ENCODE measurements at places on chromosomes 1 and 21.

GRCh38 chr1:197143276-197143675 is 3.2 kb downstream of the ASPM start:
- DNase-seq, result no peak

GRCh38 chr1:232328486-232329102 is 301.3 kb downstream of the SIPA1L2 start:
- no peak for DNase-seq

DNA sequence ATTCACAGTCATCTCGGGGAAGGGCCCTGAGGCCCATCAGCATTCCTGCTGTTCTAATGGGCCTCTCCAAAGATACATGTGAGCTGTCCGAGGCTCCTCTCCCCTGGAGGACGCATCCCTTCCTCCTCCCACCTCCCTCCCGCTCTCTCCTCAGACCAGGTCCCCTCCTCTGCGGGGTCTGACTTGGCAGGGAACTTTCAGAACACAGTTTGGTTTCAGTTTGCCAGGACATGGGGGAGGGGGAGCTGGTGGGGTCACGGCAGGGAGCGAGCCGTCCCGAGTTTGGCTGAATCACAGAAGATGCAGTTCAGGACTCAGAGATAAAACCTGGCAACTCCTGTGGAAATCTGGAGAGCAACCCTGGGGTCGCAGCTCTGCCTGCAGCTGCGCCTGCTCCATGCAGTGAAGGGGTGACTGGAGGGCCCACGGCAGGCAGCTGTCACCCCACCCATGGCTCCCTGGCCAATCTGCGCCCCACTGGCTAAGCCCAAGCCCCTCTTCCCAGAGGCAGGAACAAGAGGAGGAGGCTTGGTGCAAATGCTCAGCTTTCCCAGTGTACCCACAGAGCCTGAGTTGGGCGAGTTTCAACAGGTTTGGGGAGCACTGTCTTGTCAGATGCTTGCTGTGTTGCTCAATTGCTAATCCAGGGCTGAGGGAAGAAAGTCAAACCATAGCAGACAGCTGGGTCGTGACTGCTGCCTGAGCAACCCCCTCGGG is 5.7 kb downstream of the WNT4 start:
- no peak for DNase-seq

GRCh38 chr1:169487561-169487960 is 1.8 kb upstream of the SLC19A2 start:
- no peak for DNase-seq

- DNase-seq, result no peak
Measured at GRCh38 chr21:41067709-41068108, 100.3 kb upstream of the BACE2 start.

- no peak for DNase-seq
Measured at GRCh38 chr1:7454895-7455784, 316.0 kb upstream of the VAMP3 start.

DNA sequence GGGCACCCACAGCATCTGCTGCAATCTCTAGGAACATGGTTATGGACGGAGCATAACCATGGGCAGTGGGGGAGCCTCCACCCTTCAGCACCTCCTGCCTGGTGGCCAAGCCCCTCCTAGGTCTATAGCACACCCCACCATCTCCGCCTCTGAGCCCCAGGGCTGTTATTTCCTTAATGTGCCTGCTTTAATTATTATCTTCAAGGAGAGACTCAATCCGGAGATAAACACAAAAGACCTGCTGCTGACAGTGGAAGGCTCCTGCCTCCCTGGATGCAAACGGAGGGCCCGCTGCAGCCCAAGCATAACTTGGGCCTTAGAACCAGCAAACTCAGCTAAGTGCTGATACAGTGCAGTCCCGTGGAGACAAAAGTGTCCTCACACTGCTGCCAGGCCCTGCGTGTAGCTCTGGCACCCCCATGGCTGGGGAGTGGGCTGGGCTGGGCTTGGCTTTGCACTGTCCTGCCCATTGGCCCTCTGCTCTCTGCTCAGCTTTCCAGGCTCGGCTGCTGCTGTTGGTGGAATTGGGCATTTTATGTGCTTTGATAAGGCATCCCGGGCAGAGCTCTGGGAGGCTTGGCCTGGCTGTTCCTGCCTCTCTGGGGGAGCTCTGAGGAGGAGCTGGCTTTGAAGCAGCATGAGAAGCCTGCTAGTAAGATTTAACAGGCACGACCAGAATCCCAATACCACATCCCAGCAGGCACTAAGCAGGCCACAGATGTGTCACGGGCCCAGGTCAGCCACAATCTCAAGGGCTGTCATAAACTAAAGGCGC is 620.2 kb downstream of the PTPRU start:
- DNase-seq, result no peak

- no peak for DNase-seq
Measured at GRCh38 chr1:112778137-112778536, 63.0 kb upstream of the PPM1J start.

DNA sequence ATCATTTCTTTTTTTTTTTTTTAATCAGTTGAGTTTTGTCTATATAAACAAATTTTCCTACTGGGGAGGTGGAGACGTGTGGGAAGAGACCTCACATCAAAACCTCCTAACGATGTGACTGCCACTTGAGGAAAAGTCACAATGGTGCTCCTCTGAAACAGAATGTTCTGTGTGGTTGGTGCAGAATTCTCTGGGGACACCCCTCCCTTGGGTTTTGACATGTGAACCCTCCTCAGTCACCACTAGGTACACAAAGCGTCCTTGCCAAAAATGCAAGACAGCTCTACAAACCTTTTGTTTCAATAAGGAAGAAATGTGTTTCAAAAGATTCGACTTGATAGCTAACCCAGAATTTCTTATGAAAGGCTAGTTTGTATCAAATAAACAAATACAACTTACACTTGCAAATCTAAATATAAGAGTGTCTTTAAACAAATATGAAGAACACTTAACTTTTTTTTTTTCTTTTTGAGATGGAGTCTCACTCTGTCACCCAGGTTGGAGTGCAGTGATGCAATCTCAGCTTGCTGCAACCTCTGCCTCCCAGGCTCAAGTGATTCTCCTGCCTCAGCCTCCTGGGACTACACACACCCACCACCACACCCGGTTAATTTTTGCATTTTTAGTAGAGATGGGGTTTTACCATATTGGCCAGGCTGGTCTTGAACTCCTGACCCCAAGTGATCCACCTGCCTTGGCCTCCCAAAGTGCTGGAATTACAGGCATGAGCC is 9.3 kb downstream of the SLC25A24 start:
- no peak for DNase-seq

DNA sequence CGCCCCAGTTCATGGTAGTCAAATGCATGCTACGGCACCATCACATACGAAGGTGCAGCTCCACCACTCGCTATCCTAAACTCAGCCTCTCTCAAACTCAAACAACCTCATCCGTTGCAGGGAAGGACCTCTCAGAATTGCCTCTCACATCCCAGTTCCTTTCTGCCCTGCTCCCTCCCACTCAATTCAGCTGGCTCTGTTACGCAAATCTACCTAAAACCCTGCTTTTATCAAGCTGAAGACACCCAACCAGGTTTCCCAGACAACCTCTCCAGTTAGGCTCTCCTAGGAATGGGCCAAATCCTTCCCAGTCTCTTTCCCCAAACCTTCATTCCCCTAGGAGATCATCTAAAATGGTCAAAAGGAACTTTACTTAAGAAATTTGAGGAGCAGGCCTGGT is 62.9 kb downstream of the CLSTN1 start:
- DNase-seq, result no peak

DNA sequence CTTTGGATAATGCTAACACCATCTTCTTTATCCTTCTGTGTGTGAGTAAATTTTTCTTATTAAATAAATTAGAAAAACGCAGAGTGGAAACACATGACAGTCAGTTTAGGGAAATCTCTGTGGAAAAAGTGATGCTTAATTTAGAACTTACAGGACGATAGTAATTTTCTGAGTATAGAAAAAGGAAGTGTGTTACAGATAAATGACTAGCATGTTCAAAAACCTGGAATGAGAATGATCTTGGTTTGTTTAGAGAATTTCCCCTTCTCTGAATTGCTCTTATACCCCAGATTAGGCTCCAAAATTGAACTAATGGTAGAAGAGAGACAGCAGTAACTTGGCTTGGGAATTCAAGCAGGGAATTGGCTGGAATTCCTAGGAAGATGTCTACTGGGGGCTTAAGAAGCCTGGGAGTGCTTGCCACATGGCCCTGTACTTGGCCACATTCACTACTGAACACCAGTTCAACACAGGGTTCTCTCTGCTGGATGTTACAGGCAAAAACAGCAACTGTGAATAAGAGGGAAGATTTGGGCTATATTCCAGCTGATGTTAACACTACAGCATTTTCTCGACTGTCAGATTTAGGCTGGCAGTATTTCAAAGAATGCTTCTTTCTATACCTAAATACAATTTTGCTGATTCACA is 1004.2 kb downstream of the TTLL7 start:
- no peak for DNase-seq

GRCh38 chr1:107549152-107549810 is 408.4 kb downstream of the NTNG1 start:
- DNase-seq, result no peak

- no peak for DNase-seq
Measured at GRCh38 chr1:14767075-14767474, 168.6 kb downstream of the KAZN start.

DNA sequence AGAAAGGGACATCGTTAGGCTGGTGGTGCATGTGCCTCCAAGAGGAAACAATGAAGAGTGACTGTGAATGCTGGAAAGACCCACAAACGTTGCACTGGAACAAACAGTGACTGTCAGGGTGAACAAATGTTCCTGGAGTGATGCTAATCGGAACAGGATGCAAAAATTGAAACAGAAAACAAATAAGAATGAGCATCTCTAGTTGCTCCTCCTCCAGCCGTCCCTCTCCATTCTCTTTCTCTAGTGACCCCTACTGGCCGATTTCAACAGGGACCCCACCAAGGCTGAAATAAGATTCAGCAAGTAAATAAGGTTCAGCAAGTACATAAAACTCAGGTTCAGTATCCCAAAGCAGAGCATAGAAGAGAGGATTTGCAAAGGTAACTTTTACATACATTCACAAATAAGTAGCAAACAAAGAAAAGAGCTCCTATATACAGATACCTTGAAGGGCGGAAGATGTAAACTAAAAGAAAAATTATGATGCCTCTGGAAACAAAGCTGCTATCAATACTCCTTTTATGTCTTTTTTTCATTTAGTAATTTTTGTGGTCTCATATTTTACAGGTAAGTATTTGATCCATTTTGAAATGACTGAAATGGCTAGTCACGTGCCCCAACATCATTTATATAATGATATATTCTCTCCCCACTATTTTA is 836.1 kb upstream of the ADAMTS5 start:
- no peak for DNase-seq

DNA sequence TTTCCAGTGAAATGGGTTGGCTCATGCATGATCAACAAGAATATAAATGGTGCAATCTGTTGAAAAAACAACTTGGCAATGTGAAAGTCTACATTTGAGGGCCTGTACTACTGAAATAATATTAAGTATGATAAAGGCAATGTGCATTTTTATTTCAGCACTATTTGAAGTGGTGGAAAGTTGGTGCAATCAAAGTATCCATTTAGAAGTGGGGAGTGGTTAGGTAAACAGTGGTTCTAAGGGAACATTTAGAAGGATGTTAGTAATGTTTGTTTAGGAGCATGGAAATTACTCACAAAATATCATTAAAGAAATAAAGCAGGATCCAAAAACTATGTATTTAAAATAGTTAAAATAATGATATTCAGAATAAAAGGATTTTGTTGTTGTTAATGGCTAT is 60.2 kb downstream of the CHRM3 start:
- no peak for DNase-seq

- no peak for DNase-seq
Measured at GRCh38 chr1:93565496-93566206, 116.0 kb downstream of the BCAR3 start.

- no peak for DNase-seq
Measured at GRCh38 chr1:17538010-17538409, 1.5 kb upstream of the ARHGEF10L start.

- no peak for DNase-seq
Measured at GRCh38 chr1:97094247-97094972, 372.8 kb downstream of the PTBP2 start.

DNA sequence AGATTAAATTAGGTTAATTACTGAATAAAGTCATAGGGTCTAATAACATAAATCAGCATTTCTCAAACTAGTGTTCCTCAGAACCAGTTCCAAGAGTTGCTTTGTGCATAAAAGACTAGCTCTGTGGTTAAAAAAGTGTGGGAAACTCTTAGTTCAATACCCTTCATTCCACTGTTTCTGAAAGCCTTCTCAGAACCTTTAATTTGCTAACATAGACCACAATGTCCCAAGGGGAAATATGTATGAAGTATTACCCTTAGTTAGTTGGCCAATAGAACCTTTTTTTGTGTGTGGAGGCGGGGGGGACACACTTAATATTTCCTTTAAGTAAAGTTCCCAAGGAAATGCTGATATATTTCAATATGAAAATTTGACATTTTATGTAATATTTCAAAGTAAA is 20.4 kb downstream of the ODF2L start:
- no peak for DNase-seq

DNA sequence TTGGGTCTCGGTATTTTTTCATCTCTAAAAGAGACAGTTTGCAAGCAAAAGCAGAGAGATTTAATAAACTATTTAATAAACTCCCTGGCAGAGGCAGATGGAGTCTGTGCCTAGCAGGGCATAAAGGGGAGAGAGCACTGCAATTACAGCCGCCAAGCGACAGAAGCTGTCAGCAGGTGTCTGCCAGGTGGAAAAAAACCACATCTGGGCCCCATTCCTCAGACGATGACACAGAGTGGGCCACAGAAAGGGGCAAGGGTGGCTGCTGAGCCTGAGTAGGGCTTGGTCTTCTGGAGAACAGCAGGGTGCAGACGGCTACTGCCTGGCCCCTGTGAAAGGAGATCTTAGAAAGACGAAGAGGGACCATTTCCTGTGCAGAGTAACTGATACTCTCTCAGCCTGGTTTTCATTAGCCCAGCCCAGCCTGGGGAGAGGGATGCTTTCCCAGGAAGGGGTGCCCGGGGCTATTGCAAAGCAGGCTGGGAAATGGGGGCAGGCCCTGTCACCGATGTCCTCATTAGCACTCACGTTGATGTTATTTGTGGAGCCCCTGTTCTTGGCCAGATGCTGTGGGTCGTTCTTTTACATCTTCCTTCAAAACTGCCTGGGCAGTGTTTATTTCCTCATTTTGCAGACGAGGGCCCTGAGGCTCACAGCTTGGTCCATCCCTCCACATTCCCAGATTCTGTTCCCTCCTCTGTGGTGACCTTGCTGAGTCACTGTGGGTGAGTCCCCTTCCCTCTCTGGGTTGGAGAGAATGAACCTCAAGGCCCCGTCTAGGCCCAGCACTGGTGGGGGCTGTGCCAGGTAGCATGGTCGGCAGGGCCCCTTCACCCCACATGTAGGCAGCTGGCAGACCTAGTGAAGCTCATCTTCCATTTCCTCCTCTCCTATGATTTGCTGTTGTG is 472.7 kb downstream of the PTPRU start:
- no peak for DNase-seq

DNA sequence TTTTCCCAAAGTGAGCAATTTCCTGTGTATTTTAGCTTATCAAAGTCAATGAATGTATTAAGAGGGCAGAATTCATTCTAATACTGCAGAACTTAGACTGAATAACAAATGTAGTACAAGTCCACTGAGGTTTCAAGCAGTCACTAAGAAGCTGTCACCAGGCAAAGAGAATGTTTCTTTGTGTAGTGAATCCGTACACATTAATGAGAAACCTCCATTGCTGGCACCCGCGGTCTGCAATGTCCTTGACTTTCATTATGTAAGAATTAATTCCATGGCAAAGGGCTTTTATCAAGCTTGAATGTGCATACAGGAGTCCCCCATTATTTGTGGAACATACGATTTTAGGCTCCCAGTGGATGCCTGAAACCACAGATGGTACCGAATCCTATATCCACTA is 719.5 kb upstream of the TMPRSS15 start:
- no peak for DNase-seq

GRCh38 chr1:26384076-26384475 is 11.5 kb upstream of the ZNF683 start:
- DNase-seq, result no peak

All from activated CD4-positive, alpha-beta T cell treated with anti-CD3 and anti-CD28 coated beads, Interleukin-2, amount 50 U/mL, for 4 hours (primary cell).